Aorta (tissue), 5 donors: ENCODE measurements at places on chromosomes 7 and 10. TPM values are rescaled to one million over a fixed set of nuclear protein-coding genes. Genes with fewer than 3 reads are reported as not detected.

The FAM237B gene
- total RNA-seq, result not detected

The NCF1 gene
- total RNA-seq, result 16.4 TPM

DNA sequence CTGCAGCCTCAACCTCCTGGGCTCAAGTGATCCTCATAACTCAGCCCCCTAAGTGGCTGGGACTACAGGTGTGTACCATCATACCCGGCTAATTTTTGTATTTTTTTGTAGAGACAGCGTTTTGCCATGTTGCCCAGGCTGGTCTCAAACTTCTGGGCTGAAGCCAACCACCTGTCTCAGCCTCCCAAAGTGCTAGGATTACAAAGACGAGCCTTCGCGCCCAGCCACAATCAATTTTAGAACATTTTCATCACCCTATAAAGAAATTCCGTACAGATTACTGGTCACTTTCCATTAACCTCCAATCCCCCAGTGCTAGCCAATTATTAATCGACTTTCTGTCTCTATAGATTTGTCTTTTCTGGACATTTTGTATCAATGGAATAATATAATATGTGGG, 32.3 kb upstream of the PALS2 start:
- H3K27ac ChIP-seq, result no peak overlapping the region
- no peaks in the 10 kb centered on the region for H3K4me1 ChIP-seq
- no peak for DNase-seq
- no peak overlapping the region for H3K4me3 ChIP-seq
- no peaks in the 10 kb centered on the region for H3K27me3 ChIP-seq
- no peaks in the 10 kb centered on the region for H3K36me3 ChIP-seq

The CPA4 gene
- total RNA-seq, result 1.0 TPM

- H3K27ac ChIP-seq, result no peak overlapping the region
- no peaks in the 10 kb centered on the region for H3K27me3 ChIP-seq
- H3K4me3 ChIP-seq, result no peak overlapping the region
These were observed 336.0 kb downstream of the PLXNA4 start for GRCh38 chr7:132240262-132240661.

The TMEM225B gene
- total RNA-seq, result 1.7 TPM

The SKIDA1 gene
- total RNA-seq, result 1.2 TPM

DNA sequence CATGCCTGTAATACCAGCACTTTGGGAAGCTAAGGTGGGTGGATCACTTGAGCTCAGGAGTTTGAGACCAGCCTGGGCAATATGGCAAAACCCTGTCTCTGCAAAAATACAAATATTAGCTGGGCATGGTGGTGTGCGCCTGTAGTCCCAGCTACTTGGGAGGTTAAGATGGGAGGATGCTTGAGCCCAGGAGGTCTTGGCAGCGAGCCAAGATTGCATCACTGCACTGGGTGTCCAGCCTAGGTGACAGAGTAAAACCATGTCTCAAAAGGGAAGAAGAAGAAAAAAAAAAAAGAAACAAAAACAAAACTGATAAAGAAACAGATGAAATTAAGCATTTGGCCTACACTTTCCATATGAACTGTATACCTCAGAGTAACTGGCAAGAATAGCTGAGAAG, 319.2 kb downstream of the PARD3 start:
- no peak overlapping the region for H3K27ac ChIP-seq
- H3K4me1 ChIP-seq, result no peaks in the 10 kb centered on the region
- H3K36me3 ChIP-seq, result no peaks in the 10 kb centered on the region

DNA sequence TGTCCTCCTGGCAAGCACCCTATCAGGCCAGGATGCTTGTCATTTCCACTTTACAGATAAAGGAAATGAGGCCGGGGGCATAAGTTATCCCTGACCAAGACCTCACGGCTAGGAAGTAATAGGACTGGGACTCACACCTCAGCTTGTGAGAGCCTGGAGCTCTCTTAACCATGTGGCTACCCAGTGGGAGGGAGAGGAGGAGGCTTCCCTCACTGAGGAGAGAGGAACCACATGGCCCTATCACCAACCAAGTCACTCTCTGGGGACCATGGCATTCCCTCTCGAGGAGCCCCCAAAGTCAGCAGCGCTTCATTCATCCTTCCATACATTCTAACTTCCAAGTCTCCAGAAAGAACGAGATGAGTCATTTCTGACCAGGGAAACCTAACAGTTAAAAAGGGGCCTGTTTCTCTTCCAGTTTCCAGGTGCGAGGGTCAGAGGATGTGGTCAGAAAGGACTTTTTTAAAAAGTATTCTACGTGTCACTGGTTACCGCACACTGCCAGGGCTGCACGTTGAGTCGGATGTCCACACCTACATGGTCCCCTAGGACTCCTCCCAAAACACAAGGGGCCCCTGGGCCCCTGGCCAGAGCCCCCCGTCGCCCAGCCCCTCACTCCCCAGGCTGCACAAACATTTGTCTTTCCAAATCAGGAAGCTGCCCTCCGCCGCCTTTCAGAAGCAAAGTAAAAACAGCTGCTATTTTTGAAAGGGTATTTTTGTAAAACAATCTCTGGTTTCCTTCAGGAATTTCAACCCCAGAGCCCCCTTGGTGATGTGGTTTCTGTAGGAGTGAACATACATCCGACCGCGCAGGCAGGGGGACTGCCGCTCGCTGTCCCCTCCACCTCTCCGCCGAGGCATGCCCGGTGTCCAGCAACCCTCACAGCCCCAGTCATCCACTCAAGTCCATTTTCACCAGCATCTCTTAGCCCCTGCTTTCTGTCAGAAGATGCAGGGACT, 128.2 kb upstream of the CHST15 start:
- no peaks in the 10 kb centered on the region for H3K36me3 ChIP-seq
- H3K27ac ChIP-seq, result peak overlapping the region; percentile 10

DNA sequence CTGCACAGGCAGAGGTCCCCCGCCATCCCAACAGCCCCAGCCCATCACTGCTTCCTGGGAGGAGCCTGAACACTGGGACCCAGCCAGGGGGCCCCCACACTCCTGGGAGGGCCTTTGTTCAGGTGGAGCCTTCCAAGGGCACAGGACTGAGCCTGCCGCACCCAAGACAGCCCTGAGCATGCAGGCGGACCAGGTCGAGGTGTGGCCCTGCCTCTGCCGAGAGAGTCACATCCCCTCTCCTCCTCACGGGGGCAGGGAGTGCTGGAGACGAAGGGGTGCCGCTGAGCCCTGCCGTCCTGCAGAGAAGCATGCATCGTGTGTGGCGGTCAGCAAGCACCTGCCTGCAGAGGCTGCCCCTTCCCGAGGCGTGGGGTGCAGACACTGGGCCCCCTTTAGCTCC, 7.3 kb upstream of the MAFK start:
- no peaks in the 10 kb centered on the region for H3K27me3 ChIP-seq
- no peak overlapping the region for H3K4me3 ChIP-seq
- H3K27ac ChIP-seq, result no peak overlapping the region
- no peaks in the 10 kb centered on the region for H3K4me1 ChIP-seq
- no peaks in the 10 kb centered on the region for H3K36me3 ChIP-seq

The HKDC1 gene
- not detected for total RNA-seq

The ATOH7 gene
- 0.23 TPM for total RNA-seq

- H3K27me3 ChIP-seq, result no peaks in the 10 kb centered on the region
- no peak for DNase-seq
- no peak overlapping the region for H3K4me3 ChIP-seq
- H3K36me3 ChIP-seq, result no peaks in the 10 kb centered on the region
These were observed 394.9 kb downstream of the DGKB start for GRCh38 chr7:14507617-14508016.

GRCh38 chr10:75639736-75640135, 208.3 kb downstream of the LRMDA start:
- no peaks in the 10 kb centered on the region for H3K36me3 ChIP-seq
- no peaks in the 10 kb centered on the region for H3K4me1 ChIP-seq
- H3K27ac ChIP-seq, result no peak overlapping the region

DNA sequence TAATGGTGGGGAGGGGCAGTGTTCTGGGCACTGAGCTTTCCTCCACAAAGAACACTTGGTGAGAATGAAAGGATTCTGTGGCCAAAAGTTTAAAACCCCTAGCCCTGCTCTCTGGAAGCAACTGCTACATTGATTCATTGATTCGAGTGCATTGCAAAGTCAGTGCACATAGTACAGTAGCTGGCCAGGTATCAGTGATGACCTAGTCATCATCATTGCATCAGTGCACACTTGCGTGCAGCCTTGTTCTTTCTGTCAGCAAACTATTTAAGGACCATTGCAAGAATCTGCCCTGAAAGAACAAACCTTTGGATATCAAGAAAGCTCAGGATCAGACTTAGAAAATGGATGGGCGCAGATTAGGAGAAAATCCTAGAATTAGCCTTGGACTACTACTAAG, 47.4 kb downstream of the CUL1 start:
- H3K27me3 ChIP-seq, result no peaks in the 10 kb centered on the region
- peaks cover 3% of the 10 kb centered on the region for H3K4me1 ChIP-seq
- no peaks in the 10 kb centered on the region for H3K36me3 ChIP-seq
- H3K4me3 ChIP-seq, result no peak overlapping the region

DNA sequence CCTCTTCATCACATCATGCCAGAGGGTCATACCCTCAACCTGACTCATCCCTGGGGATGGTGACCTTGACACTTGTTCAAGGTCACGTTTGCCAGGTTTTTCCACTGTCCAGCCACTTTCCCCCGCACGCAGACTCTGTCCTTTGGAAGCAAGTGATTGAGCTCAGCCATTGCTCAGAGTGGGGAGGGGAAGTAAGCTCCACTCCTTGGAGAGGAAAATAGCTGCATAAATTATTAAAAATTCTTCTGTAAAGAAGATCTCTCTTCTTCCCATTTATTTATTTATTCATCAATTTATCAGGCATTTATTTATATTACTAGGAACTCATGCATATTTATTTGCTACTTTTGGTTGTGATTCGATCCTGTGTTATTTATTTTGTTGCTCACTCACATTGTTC, 88.0 kb downstream of the GLRX3 start:
- no peaks in the 10 kb centered on the region for H3K36me3 ChIP-seq
- no peak for DNase-seq
- H3K4me3 ChIP-seq, result no peak overlapping the region
- H3K4me1 ChIP-seq, result no peaks in the 10 kb centered on the region
- no peak overlapping the region for H3K27ac ChIP-seq

- no peak for DNase-seq
- no peak overlapping the region for H3K27ac ChIP-seq
- H3K4me3 ChIP-seq, result no peak overlapping the region
- no peaks in the 10 kb centered on the region for H3K36me3 ChIP-seq
- no peaks in the 10 kb centered on the region for H3K4me1 ChIP-seq
- H3K27me3 ChIP-seq, result no peaks in the 10 kb centered on the region
These were observed 44.4 kb upstream of the COMMD3 start for GRCh38 chr10:22271786-22272185.

The PRSS58 gene
- total RNA-seq, result not detected

DNA sequence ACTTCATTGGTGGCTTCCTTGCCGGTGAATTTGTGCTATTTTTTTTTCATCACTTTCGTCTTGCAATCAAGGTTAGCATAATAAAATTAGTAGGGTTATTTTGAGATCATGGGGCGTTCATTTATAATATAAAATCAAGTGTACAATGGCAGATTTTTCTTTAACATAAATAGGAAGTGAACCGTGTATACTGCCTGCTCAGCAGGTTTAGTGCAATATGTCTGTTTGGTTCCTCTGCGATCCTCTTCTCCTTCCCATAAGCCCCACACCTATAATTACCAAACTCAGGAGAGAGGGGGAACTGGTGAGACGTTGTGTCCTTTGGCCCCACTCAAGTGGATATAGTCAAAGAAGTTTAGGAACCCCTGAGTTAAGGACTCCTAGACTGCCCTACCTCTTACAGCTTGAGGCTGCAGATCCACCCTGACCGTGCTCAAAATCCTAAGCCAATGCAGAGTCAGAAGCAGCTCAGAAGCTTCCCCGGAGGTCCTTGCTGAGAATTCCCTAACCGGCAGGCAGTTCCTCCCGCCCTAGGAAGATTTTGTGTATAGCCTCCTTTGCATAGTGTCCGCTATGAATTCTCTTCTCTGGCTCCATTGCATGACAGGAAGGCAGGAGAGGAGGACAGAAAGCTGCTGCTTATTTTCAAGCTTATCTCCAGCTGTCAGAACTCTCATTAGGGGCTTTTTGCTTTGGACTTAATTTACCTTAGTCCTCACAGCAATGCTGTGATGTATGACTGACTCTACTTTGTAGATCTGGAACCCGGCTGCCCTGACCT, 41.5 kb downstream of the PYROXD2 start:
- H3K36me3 ChIP-seq, result no peaks in the 10 kb centered on the region
- no peaks in the 10 kb centered on the region for H3K4me1 ChIP-seq
- DNase-seq, result no peak
- no peak overlapping the region for H3K27ac ChIP-seq

The MOGAT3 gene
- total RNA-seq, result not detected

The COL13A1 gene
- total RNA-seq, result 9.3 TPM

The POR gene
- 87.4 TPM for total RNA-seq

DNA sequence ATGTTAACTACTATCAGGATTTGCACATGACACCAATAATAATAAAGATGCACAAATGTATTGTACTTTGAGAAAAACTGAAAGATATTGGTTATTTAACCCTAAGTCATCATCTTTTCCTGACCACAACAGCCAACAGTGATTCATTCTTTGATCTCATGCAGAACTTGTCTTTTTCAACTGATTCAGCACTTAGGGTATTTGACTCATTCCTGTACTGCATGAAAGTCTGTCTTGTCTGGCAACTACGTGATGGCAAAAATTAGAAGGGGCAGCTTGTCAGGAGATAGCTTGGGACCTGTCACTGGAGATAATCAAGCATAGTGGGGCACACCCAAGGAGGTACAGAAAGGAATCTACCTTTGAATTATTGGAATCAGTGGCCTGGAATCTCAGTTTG, 77.8 kb upstream of the LRRC17 start:
- no peaks in the 10 kb centered on the region for H3K27me3 ChIP-seq
- no peaks in the 10 kb centered on the region for H3K36me3 ChIP-seq
- H3K4me3 ChIP-seq, result no peak overlapping the region
- H3K27ac ChIP-seq, result no peak overlapping the region

DNA sequence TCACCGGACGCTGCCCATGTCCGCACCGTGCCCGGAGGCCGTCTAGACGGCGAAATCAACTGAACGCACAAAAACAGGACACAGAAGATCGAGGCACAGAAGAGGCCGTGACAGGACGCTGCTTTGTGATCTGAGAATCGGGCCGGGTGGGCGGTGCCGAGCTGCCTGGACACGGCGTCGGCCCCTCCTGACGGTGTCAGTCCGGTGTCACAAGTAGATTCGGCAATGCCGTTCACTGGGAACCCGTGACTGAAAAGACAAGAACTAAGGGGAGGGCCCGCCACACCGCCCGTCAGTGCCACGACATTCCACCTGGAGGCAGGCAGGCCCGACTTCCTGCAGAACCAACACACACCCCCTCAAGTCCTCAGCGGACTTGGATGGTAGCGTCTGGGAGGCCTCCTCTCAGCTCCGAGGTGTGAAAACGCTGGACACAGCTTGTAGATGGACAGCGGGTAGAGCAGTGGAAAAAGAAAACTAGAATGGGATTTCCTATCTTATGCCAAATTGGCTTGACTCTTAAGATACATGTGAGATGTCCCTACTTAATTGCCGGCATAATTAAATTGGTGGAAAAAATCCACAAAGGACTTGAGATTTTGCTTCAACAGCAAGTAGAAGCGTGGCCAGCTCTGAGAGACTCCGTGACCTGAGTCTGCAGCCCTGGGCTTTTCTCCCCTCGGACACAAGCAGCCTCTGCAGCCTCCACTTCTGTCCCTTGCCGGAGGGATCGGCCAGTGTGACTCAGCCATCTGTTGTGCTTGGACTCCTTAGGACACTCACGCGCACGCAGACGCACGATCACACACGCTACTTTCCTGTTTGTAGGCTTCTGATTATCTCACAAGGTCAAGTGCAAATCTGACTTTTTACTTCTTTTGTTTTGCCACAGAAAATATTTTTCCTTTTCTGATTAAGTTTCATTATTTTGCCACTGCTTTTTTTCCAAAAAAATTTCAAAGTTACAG, 269.0 kb downstream of the DIP2C start:
- DNase-seq, result peak; percentile 90
- no peak overlapping the region for H3K4me3 ChIP-seq
- H3K36me3 ChIP-seq, result no peaks in the 10 kb centered on the region
- H3K27me3 ChIP-seq, result no peaks in the 10 kb centered on the region
